CD4-positive, alpha-beta memory T cell (primary cell): ENCODE measurements at places on chromosomes 1 and 21.

DNA sequence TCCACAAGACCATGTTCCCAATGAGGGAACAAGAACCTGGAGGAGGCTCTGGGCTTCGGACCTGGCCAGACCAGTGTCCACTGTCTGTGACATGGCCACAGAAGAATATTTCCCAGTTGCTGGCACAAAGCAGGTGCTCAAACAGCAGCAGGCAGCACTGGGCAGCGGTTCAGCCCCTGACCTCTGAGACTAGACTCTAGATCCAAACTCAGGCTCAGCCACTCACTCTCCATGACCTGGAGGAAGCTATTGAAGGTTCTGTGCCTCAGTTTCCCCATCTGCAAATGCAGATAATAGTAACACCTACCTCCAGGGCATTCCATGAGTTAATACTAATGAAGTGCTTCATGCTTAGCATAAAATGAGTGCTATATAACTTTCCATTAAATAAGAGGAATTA lies 8.0 kb downstream of the TMPRSS2 start:
- no peak for DNase-seq

GRCh38 chr1:6350416-6351088 lies 43.0 kb downstream of the ACOT7 start:
- DNase-seq: no peak

DNA sequence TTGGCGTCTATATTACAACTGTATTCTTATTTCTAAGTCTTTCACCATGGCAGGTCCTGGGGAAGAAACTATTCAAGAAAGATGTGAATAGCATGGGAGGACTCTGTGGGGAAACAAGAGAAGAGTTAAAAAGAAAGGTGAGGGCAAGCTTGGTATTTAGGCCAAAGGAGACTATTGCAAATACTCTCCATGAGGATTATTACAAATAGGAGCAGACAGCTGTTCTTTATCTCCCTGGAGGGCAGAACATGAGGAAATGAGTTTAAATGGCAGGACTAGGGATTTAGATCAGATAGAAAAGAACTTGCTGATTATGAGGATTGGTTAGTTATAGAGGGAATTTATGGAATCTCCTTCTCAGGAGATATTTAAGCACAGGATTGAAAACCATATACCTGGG lies 186.8 kb downstream of the CDC7 start:
- DNase-seq: no peak

DNA sequence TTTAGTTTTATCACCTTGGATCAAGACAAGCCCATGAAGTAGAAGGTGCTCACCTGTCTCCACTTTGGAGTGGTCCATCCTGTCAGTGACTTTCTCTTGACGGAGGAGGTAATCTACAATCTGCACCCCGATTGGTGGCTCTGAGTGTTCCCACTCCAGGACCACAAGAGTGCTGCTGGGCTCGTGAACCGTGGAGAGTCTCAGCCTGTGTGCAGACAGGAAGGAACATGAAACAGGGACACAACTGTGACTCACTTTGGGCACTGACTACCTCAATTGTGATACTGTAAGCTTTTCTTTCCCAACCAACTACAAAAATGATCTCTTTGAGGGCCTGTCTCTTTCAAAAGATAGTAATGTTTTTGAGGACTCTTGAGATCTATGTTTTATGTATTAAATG lies 280.2 kb downstream of the ASTN1 start:
- DNase-seq: no peak

GRCh38 chr1:59356627-59357026 lies 59.7 kb downstream of the FGGY start:
- DNase-seq: no peak

DNA sequence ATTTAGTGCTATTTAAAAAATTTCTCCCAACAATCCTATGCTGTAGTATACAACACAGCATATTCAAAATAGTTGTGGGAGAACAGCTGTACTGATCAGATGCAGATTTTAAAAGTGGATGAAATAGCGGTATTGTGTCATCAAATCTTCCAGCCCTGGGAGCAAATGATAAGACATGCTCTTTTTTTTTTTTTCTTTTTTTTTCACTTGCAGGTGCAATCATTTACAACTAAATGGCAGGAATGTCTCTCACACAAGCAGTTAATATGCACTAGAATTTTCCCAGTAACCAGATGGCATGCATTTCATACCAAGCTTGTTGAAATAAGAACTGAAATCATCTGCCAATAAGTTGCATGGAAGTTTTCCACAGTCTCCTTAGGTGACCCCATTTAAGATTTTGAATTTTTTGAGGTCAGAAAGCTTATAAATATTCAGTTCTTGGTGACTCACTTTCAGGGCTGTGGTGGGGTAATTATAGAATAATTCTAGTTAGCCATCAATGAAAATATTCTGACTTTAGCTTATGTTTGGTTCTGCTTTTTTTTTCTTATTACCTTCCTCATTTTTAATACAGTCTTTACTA lies 623.9 kb upstream of the NR5A2 start:
- no peak for DNase-seq

GRCh38 chr1:18970762-18971161 lies 14.3 kb upstream of the IFFO2 start:
- no peak for DNase-seq

DNA sequence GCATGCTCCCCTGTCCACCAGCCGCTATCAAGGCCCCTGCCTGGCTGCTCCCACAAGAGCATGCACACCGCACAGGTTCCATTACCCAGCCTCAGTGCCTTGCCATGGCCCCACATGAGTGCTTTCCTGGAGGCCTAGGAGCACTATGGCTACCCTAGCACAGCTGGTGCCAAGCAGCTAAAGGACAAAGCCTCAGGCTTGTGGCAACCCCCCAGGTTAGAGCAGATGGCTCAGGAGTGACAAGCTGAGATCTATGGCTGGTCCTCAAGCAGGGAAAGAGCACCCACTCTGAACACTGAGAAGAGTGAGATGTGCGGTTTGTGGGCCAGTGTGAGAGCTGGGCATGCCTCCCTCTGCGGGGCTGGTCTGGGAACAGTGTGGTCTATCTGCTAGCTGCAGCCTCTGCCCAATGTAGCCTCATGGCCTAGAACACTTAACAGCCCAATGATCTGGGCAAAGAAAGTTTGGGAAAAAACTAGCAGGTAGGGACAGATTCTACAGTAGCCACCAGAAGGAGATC lies 129.8 kb downstream of the VAV3 start:
- no peak for DNase-seq

DNA sequence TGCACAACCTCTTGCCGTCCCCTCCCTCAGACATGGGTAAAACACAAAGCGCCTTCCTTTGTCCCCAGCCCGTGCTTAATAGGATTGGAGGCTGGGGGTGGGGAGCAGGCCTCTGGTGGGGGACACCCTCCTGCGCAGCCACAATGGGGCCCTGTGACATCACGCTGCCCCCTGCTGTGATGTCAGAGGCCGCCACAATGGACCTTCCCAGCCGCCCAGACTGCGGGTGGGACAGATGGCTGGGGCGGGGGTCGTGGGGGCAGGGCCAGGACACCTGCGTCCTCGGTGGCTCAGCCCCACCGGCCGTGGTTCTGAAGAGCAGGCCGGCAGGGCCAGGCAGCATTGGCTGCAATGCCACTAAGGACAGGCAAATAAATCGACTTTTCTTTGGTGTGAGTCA lies 39.9 kb downstream of the EPHA2 start:
- no peak for DNase-seq

DNA sequence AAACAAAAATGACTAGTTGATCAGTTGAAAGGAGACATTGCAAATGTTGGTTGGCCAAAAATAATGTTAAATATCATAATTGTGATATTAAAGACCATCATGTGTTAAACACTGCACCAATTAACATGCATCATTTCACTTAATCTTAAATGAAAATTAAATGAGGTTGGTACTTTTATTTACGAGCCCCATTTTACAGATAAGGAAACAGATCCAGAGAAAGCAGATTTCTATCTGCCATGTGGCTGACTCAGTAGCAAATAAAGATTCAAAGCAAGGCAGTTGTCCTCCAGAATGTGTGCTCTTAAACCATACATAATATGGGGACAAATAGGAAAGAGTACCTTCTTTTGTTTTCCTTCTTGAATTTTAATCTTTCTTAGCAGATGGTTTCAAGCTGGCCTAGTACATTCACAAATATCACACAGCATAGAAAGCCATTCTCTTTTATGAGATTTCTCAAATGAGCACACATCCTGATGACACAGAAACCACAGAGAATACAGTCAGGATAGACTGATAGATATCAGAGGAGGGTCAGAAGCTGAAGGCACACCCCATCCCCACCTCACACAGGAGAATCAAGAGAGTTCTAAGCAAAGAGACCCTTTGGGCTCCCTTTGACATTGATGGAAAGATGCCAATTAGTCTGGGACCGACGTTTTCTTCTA lies 647.9 kb upstream of the CAMK1G start:
- no peak for DNase-seq

DNA sequence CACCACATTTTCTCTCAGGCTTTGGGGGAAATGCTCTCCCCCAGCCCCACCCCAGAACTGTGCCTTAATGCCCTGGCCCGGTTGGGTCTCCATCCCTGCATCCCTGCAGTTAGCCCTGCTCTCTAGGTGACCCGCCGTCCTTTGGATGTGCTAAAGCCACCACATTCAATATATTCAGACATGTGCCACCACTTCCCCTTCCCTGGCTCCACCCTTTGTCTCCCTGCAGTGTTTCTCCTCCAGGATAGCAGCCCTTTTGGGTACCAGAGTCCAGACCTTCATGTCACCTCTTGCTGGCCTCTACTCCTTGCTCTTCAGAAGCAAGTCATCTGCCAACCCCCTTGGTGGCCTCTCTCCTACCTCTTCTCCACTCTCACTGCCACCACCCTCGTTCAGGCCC lies 41.8 kb downstream of the RUNX1 start:
- no peak for DNase-seq

GRCh38 chr1:97174039-97174704 lies 452.6 kb downstream of the PTBP2 start:
- no peak for DNase-seq

DNA sequence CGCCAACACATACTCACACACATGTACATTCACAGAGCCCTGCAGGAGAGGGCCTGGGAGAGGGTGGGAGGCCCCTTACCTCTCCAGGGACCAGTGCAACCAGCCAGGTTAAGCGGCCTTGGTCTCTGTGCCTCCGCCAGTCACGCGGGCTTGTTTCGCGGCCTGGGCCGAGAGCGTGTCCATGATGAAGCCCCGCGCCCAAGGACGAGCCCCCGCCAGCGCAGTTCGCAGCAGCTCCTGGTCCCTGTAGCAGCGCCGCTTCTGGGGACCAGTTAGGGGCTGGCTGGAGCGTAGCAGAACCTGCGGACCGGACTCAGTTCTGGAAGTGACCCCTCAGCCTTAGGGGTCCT lies 7.3 kb upstream of the FAM167B start:
- DNase-seq: no peak

- DNase-seq: no peak
Measured at GRCh38 chr1:114274621-114275317, 121.1 kb upstream of the SYT6 start.

DNA sequence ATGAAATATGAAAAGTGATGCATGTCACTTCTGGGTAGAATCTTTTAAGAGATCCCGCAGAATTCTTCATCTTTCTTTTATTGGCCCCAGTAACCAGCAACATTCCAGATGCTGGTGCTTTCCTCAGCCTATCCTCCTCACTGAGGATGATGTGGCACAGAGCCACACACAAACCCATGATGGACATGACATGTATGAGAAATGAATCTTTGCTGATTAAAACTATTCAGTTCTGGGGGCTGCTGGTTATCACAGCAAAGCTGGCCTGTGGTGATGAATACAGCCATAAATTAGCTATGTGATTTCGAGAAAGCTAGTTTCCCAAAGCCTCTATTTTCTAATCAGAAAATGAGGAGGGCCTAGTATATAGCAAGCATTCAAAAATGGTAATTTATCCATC lies 8.3 kb upstream of the ERICH3 start:
- no peak for DNase-seq
